Stimulated activated CD4-positive, alpha-beta T cell treated with anti-CD3 and anti-CD28 coated beads, Interleukin-1b, Interleukin-23, amount 100 ng/mL, for 1 hour (primary cell): ENCODE measurements at places on chromosomes 5 and 9.

GRCh38 chr9:77432053-77432452 is 216.1 kb downstream of the GNA14 start:
- no peak for DNase-seq

DNA sequence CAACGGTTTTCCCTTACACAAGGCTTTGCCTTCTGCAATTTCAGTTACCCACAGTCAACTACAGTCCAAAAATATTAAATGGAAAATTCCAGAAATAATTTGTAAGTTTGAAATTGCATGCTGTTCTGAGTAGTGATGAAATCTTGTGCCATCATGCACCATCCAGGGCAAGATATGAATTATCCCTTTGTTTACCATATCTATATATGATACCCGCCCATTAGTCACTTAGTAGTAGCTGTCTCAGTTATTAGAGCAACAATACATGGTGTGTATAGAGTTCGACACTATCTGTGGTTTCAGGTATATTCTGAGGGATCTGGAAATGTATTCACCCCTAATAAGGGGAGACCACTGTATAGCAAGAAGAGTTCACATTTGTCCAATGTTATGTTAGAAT is 29.4 kb downstream of the ERBIN start:
- DNase-seq = no peak

DNA sequence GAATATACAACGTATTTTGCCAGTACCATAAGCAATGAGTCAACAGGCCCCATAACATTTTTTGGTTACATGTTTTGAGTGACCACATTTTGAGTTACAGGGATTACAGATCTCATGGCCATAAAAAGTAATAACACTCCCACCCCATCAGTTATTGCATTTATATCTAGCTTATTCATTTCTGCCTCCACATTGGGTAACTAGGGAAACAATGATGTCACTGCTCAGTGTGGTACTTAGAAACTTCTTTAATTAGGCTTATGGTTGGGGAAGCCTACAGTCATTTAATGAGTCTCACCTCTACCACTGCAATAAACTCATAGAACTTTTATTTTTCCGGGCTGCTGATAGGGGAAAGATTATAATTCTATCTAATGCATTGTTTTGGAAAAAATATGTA is 39.9 kb upstream of the SMIM15 start:
- no peak for DNase-seq

DNA sequence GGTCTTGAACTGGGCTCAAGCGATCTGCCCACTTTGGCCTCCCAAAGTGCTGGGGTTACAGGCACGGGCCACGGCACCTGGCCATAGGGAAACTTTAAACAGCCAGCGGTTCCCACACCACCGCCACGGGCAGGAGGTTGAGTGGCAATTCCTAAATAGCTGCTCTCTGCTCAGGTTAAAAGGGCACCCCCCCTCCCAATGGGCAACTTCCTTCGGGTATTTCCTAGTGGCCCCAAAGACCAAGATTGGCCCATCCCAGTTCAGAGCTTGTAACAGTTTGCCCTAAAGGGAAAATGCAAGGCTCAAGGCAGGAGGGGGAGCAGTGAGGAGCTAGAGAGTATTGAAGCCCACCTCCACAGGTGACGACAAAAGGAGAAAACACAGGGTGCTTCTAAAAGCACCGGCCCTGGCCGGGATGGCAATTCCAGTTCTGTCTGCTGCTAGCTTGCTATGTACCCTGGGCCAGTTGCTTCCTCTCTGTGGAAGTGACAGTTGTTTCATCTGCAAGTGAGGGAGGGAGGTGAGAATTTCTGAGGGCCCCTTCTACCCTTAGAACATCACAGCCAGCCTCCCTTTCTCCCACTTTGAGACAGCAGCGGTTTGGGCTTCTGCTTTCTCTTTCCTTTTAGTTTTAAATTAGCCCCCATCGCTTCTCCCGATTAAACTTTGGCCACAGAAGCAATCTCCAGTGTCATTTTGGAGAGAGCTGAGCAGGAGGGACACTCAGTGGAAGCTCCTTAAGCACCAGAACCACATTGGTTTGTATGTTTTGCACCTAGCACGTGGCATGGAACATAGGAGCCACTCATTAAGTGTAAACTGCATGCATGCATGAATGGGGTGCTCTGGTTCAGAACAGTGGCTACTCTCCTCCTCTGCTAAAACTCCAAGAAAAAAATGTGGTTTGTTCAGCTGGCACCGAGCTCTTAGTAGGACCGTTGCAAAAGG is 17.3 kb upstream of the TNIP1 start:
- no peak for DNase-seq

DNA sequence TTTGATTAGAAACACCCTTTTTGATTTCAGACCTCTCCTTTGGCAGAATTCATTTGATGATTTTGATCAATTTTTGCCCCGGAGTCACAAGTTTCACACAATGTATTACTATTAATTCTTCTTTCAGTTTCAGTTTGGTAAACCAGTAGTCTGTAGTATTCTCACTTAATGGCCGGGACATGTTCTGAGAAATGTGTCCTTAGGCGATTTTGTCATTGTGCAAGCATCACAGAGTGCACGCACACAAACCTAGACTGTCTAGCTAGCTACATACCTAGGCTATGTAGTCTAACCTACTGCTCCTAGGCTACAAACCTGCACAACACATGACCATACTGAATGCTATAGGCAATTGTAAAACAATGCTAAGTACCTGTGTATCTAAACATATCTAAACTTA is 662.5 kb downstream of the IRX1 start:
- DNase-seq = no peak

GRCh38 chr5:62066761-62067277 is 239.2 kb upstream of the KIF2A start:
- no peak for DNase-seq
